Right kidney (tissue), 9 donors: ENCODE measurements at places on chromosomes 12 and 14.

DNA sequence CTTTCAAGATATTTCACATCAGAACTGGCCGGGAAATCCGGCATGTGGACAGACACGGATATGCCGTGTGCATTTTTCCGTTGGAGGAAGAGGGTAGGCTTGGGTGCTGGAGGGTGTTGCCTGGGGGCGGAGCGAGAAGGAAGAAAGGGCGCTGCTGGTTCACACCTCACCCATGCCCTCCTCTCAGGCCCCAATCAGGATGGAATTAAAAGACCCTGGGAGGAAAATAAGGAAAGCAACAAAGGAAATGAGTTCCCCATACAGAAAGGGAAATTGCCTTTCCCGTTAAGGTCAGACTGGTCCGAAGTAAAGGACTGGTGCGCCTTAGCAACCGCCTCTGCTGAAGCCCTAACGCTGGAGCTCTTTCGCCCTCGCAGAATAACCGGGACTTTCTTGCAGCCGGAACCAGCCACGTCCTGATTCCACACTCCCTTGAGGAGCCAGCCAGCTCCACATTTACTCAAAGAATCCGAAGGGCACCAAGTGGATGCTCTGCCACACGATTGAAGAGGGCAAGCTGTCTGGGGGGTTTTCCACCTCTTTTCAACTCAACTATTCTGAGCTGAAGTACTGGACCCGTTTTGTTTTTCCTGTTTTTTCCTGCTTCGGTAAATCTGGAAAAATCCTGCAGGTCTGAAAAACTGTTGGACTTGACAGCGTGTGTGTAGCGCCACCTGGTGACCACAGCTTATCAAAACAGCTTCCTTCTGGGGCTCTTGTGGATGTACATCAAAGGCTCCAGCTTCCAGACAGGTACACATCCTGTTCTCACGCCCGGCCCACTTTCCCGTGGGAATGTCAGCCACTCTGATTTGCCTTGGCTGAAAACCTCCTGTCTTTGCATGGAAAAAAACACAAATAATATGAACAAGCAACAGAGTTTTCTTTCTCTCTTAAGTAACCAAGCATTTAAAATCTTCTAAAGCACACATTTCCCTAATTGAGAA, 37.6 kb upstream of the BCL2L14 start:
- DNase-seq, result peak; percentile 84

- DNase-seq, result peak; percentile 79
Measured at GRCh38 chr14:89027097-89027740, 202.8 kb downstream of the TTC8 start.

DNA sequence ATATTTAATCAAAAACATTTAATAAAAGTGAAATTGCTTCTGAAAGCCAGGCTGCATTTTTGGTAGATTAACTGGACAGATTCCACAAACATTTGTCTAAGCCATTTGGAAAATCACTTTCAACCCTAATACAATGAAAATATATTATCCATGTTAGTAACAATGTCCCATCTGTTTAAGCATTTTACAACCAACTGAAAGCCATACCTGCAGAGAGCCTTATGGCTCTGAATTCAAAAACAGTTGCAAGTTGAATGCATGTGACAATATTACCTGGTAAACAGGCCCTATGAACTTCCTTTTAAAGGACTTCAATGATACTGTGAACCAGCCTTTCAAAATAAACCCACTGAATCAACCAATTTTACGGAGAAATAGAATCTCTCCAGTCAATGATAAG, 468.1 kb downstream of the BTG1 start:
- no peak for DNase-seq

DNA sequence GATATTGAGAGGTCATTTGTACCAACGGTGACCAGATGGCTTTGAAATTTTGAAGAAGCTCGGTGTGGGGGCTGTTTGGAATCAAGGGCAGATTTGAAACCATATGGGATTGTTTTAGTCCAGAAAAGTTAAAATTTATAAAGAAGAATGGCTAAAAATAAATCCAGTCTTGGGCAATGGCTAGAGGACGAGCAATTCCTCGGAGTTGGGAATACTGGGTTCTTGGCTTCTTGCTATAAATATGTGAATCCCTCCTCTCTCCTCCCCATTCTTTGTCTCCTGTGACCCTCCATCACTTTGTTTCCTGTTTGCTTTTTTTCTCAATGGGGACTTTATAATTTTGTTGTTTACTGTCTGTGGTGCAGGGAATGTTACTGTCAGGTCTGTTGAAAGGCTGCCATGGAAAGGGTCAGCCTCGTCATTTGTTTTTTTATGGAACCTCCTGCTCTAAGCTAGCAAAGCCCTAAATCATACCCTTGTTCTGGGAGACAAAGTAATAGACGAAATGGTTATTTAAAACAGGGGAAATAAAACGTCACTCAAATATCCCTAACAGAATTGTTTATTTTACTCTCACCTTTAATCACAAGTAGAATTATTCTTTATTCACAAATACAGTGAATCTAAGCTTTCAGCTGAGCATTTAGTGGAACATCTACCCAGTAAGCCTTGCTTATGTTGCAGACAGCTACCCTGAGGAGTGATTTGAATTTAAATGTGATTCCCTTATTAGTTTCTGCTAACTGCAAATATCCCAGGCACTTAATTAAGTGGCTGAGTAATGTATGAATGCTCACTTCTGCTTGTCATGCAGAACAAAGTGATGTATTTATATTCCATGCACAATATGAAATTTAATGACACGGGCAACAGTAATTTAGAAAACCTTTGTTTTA, 273.1 kb upstream of the NOVA1 start:
- DNase-seq, result no peak

DNA sequence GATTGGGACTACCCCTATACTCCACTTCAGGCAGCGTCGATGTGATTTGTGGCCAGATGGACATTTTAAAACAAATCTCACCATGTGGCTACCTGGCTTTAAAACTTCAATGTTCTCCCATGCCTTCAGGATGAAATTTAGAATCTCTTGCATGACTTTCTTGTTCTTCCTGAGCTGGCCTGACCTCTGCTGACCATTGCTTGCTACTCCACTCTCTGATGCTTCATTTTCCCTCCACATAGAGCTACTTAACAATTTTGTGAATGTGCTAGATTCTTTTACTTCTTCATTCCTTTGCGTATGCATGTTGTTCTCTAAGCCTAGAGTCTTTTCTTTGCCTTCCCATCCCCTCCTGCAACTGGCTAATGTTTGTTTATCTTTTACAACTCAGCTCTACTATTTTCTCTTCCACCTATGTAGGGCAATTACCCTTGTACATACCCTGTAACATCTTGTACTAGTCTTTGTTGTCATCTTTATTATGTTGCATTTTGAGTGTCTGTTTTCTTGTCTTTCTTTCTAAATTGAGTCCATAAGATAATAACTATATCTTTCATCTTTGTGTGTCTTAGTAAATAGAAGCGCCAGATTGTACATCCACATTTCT, 41.2 kb downstream of the YLPM1 start:
- no peak for DNase-seq

- DNase-seq, result no peak
Measured at GRCh38 chr14:71004481-71004880, 97.2 kb downstream of the PCNX1 start.

GRCh38 chr12:19759227-19759626, 319.9 kb downstream of the AEBP2 start:
- DNase-seq, result no peak

DNA sequence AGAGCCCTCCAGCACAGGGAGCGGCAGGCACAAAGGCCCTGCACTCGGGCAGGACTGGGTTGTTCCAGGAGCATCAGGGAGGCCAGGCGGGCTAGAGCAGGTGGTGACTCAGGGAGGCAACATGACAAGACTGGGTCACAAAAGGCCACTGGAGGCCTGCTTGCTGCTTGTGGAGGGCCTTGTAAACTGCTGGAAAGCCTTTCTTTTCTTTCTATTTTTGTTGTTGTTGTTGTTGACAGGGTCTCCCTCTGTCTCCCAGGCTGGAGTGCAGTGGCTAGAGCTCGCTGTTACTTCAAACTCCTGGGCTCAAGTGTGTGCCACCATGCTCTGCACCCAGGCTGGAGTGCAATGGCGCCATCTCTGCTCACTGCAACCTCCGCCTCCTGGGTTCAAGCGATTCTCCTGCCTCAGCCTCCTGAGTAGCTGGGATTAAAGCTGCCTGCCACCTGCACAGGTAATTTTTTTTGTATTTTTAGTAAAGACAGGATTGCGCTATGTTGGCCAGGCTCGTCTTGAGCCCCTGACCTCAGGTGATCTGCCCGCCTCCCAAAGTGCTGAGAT, 11.8 kb upstream of the RCOR1 start:
- no peak for DNase-seq

- no peak for DNase-seq
Measured at GRCh38 chr14:66101662-66102061, 384.5 kb upstream of the CCDC196 start.

GRCh38 chr12:101038289-101038871, 171.7 kb downstream of the SLC5A8 start:
- no peak for DNase-seq

DNA sequence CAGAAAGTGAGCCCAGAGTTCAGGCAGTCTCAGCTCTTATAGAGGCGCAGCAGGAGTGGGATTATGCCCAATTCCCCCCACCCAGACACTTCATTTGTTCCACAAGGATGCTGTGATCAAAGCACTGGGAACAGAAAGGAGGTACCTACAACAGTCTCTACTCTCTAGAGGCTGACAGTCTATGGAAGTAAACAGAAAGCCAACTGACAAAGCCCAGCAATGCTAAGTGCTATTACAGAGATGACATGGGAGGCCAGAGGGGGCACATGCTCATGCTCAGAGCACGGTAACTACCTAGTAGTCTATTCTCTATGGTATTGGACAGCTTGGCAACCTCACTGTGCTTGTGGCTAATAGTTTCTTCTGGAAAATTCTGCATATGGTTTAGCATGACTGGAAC, 85.9 kb downstream of the STXBP6 start:
- no peak for DNase-seq

- peak; percentile 76 for DNase-seq
Measured at GRCh38 chr12:52884526-52885293, 20.2 kb downstream of the KRT8 start.

GRCh38 chr14:58501214-58501816, 73.8 kb downstream of the KIAA0586 start:
- peak; percentile 13 for DNase-seq

DNA sequence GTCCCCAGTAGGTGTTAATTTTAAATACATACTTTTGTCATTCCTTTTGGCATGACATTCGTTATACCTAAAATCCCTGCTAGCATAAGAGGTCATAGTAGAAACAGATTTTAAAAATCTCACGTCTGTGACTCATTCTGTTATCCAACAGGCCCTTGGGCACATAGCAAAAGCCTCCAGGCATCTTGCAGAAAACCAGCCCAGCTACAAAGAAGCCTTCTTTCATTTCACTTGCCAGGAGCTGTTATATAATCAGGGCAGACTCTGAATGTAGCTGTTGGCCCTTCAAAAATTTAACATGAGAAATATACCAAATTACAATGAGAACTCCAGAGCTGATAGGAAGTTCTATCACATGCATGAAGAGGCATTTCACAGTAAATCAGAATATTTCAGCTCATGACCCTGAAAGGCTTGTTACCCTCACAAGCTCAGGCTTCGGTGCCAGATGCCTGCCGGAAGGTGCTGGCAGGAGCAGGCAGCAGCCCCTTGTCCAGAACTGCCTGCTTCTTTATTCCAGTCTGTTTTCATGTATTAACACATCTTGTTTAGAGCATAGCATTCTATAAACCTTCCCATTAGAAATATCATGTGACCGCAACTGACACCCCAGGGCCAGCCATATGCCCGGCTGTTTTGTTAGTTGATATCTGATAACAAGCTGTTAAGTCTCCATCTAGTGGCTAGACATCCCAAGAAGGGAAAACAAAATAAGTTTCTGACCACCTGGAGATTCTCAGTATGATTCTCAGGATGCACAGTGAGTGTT, 17.8 kb downstream of the E2F7 start:
- DNase-seq, result no peak

DNA sequence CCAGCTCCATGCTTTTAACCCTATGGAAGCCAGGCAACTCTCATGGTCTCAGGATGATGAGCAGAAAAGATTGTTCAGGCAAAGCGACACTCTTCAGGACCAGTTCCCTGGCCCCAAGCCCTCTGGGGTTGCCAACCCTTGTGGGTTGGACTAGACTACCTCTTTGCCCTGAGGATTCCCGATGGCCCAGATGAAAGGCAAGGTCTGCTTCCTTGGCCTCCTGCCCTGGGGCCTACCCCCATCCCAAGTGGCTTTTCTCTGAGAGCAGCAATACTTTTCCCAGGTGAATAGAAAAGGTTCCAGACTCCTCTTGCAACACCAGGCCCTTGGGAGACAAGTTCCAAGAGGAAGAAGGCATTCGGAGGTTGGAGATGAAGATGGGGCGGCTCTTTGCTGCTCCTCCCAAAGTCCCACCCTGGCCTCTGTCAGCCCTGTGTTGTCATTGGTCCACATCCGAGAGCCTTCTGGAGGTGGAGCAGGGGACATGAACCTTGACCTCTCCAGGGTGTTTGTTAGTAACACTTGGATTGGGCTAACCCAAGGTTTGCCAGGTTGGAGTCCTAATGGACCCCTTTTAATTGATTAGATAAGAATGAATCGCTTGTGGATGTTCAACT, 131.1 kb downstream of the GCH1 start:
- no peak for DNase-seq

- DNase-seq, result peak; percentile 4
Measured at GRCh38 chr14:97581016-97581415, 783.8 kb downstream of the VRK1 start.

- peak; percentile 83 for DNase-seq
Measured at GRCh38 chr14:102088012-102088792, 1.4 kb upstream of the HSP90AA1 start.

GRCh38 chr14:24132061-24132685, 1.7 kb downstream of the FITM1 start:
- peak; percentile 35 for DNase-seq

- DNase-seq, result no peak
Measured at GRCh38 chr12:117985182-117985581, 16.4 kb upstream of the KSR2 start.

- DNase-seq, result no peak
Measured at GRCh38 chr12:76192416-76192815, 107.9 kb upstream of the NAP1L1 start.

DNA sequence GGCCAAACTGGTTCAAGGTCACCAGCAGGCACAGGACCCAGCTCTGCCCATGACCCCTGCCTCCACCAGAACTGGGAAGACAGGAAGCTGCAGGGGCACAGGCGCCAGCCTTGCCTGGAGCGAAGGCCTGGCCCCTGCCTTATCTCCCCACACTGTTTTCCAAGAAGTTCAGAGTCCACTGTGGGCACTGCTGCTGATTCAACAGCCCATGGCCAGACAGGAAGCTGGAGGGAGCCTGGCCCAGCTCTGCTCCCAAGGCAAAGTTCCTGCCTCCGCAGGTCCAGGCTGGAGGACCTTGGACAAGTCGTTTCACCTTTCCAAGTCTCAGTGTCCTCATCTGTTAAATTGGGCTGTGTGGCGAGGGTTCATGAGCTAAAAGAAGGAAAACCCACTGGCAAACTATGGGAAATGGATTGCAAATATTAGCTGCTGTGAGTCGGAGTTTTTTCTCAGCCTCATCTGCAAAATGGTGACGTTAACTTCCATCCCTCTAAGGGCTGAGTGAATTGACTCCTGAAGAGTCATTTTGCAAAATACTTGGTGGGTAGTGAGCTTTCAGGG, 1.2 kb downstream of the PHETA1 start:
- no peak for DNase-seq
